ENCODE measurements at places on chromosomes 5 and 9. TPM values are rescaled to one million over a fixed set of nuclear protein-coding genes. Genes with fewer than 3 reads are reported as not detected.

The ALDH1A1 gene
- 77.7 TPM for total RNA-seq

The SPINK13 gene
- not detected for total RNA-seq

The NFIB gene
- total RNA-seq: 88.8 TPM

- DNase-seq: no peak
Measured at GRCh38 chr9:134365791-134366222, 39.6 kb downstream of the RXRA start.

DNA sequence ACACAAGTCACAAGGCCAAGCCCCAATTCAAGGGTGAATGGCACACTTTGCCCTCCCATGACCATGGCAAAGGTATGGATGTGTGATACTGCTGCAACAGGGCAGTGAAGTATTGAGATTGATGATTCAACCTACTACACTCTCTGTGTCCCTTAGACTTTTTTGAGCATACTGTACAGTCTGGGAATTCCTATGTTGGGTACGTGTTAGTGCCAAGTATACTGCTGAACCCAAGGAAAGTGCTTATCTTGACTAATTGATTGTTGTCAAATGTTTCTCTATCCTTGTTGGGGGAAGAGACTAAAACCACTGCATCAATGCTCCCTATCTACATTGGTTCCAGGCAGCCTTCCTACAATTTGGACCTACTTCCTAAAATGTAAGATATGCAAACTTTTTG, 93.7 kb downstream of the NDFIP1 start:
- no peak for DNase-seq

- DNase-seq: no peak
Measured at GRCh38 chr9:21789541-21790037, 12.8 kb upstream of the MTAP start.

DNA sequence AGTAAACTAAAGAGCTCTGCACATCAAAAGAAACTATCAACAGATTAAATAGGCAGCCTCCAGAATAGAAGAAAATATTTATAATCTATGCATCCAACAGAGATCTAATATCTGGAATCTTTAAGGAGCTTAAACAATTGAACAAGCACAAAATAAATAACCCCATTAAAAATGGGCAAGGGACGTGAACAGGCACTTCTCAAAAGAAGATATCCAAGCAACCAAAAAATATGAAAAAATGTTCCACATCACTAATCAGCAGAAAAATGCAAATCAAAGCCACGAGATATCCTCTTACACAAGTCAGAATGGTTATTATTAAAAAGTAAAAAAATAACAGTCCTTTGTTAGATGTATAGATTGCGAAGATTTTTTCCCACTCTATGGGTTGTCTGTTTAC, 109.1 kb upstream of the TRPC7 start:
- DNase-seq: no peak

GRCh38 chr5:170846416-170846815, 15.4 kb upstream of the RANBP17 start:
- no peak for DNase-seq

DNA sequence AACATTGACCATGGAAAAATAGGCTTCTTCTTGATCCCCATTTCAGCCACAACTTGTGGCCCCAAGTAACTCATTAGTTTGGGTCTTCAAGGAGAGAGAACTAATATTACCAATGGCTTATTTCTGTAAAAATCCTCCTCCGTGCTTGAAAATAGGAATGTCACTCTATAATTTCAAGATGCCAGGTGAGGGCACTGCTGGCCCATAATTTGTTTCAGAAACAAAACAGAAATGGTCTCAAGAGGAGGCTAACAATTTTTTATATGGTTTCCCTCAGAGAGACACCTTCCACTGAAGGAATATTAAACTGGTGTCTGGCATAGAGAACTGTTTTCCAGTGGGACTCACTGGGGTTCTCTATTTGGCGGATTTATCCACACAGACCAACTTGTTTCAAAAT, 437.0 kb upstream of the TRPC7 start:
- peak; percentile 4 for DNase-seq

DNA sequence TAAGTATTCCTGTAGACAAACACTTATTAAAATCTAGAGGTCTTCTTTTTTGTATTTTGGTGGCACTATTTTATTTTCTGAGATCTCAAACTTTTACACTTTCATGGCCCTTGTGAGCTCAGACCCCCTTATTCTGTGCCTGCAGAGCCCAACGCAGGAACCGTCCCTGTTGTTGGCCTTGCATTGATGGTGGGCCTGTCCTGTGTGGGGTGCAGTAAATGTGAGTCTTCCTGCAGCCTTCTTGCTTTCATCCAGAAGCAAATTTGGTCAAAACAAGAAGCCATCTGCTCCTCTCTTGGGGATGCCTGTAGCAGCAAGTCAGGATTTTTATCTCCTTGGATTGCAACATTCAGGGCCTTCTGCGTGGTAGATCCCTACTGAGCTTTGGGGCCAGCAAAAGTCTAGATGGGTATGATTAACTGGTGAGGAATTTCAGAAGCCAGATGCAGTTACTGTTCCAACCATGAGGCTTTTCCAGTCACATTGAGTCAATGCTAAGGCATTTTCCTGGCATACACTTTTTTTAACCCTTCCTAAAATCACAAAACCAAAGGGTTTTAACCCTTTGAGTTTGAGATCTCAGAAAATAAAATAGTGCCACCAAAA, 31.7 kb downstream of the BASP1 start:
- no peak for DNase-seq

All from left lung (tissue), 14 donors.